ENCODE measurements at places on chromosomes 6 and 20.

DNA sequence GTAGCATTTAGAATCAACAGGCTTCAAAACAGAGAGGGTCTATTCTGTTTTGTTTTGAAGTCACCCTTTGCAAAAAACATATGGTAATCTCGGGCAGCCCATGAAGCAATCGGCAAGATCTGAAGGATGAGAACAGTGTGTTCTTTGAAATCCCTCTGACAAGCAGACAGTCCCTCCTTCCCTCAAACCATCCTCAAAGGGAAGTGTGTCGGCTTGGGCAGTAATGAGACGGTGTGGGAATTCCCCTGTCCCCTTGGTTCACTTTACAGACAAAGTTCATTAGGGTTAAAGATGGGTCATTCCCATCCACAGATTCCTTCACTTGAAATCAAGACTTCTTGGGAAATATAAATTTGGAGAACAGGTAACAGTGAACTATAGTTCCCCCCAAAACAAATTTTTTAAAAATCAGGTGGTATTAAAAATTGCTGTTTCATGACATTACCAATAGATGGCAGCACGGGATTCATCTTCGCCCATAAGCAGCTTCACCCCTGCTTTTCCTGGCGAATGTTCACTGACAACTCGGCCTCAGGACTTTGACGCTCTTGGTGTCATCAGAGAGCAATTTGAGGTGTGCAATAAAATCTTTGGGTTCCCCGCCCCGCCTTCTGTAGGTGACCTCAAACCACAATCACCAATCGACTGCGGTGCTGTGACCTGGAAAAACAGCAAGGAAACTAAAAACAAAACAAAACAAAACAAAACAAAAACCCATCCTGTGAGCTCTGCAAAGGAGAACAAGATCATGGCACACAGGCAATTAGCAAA, 159.3 kb upstream of the TNFAIP3 start:
- DNase-seq, result peak; percentile 88

GRCh38 chr20:3993109-3993508, 22.2 kb downstream of the RNF24 start:
- DNase-seq, result no peak

DNA sequence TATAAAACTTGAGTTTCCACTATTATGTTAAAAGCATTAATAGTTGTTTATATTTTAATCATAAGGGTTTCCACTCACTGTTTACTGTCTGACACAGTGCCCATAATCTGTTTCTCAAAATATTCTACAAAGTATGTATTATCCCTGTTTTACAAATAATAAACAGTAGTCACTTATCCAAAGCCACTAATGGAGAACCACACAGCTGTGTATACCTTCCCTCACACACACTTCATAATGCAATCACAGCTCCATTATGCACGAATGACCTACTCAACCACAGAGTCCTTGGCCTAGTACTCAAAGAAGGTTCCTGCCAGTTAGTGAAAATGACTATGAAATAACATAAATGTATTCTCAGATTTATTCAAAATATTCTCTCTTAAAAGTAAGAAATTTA, 103.1 kb downstream of the EPB41L2 start:
- no peak for DNase-seq

- peak; percentile 70 for DNase-seq
Measured at GRCh38 chr6:74534465-74535211, 671.2 kb downstream of the COL12A1 start.

Data from fibroblast of the aortic adventitia (primary cell).